ENCODE measurements at places on chromosomes 2 and 18.
A peak's percentile ranks its signal among the peaks of the same experiment; 100 is the strongest.

- DNase-seq: no peak
Observed at GRCh38 chr2:85457877-85458316, 39.4 kb downstream of the SH2D6 start.

GRCh38 chr2:108228537-108228936, 11.2 kb upstream of the SULT1C3 start:
- DNase-seq: no peak

DNA sequence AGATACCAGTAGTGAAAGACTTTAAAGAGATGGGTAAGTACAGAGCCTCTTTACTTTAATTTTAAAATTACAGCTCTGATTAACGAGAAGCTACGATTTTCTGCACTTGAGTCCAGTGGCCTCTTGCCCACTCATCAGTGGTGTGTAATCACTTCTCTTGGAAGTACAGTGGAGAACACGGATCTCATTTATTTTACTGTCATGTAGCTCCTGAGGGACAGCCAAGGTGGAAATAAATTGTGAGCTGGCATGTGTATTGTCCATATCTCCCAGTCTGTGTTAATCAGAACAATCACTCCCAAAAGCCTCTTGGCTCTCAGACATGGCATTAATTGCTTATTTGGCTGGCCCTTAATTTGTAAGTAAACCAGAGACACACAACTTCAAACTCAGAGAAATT, 69.4 kb downstream of the LOXHD1 start:
- DNase-seq: no peak

GRCh38 chr2:48715042-48715899, 40.3 kb downstream of the LHCGR start:
- no peak for DNase-seq

DNA sequence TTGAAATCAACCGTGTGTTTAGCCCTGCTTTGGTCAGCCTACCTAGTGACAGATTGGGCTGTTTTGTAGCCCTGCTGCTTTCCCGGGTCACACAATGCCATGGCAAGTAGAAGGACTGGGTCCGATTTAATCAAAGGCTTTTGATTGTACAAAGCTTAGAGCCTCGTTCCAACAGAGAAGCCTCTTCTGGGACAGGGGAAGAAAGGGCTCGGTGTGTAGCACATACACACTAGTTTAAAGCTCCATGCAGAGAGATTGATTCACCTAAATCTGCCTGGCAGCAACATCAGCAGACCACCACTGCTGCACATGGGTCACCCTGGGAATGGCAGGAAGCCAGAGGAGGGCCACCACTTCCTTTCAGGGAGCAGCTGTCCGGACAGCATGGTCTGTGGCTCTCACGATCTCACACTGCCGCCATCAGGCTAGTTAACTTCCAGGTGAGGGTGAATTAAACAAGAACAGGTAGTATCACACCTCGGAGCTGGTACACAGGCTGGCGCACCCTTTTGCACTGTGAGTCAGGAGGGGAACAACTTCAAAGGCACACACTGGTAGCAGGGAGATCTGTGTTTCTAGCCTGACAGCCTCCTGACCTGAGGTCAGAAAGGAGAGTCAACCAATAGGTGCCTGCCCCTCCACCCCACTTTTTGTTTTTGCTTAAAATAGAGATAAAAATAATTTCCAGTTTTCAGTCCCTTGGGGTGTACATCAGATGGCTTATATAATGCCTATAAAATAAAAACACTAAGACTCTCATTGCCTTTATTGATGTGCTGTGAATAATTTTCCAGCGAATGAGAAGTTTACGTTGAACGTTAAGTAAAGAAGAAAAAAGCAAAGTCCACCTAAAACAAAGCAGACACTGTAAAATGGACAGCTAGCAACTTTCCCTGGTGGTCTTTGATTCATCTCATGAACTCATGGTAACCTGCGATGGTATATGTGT, 108.5 kb downstream of the CDCA7 start:
- no peak for DNase-seq

DNA sequence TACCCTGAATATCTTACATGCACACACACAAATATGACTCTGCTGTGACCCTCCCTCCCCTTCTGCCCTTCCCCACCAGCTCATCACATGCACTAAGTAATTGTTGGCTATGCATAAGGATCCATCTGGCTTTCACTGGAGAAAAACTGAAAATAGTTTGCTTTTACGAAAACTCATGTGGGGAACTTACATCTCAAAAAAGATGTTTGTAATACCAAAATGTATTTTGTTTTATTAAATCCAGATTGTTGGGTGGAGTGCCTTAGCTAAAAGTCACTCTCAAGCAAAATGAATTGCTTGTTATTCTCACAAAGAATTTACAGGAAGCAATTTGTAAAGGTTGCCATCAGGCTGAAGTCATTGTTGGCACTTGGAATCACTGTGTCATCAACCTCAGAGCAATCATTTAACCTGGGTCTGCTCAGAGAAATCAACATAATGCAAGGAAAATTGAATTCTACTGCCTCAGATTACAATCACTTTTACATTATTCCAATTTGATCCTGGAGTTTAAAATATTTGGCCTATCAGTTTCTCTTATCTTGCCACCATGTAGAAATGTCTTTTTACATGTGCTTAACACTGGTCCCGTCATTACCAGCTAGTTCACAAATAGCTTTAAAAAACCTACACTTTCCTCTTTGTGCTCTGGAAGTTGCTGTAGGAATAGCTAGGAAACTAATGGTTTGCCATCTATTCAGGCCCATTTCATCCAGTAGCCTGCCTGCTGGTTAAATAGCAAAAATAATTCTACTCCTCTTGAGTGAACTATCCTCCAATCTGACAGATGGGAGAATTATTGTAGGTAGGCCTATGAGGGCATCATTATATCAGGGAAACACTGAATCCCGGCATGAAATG, 90.3 kb upstream of the TMEM17 start:
- no peak for DNase-seq

- no peak for DNase-seq
Observed at GRCh38 chr2:189937691-189938090, 124.8 kb downstream of the MSTN start.

DNA sequence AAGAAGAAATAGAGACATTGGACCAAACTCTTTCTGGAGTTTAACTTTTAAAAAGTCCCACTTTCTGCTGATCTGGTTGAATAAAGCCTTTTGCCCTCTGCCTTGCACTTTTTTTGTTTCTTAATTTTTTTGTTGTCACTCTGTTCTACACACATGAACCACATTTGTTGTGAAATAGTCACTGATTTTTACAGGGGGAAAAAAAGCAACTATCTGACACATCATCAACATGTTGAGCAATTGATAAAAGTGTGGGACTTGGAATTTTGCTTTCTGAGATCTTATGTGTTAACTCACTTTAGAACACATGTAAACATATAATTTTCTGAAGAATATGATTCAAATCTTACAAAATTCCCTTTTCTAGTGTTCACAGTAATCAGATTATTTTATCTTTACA, 414.8 kb upstream of the FIGN start:
- DNase-seq: no peak

DNA sequence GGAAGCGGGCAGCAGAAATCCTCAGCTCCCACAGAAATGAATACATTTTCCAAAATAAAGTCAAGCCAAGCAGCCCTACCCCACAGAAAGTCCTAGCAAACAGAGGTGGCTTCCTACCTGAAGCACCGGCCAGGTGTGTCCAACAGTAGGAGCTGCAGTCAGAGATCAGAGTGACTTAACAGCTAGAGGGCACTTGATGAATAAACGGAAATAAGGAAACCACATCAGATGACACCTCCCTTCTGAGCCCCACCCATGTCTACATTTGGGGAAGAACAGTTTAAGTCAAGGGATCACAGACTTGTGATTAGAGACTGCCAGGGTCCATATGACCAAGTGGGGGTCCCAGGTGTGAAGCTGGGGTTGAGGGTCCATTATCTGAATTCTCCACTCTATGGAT, at the start of gene CXCR1:
CXCR1 (minus strand) TSS at position 172 of the 400 bp plus-strand sequence. CDS start 1,751 bp downstream, outside the sequence.
- DNase-seq: peak; percentile 6

- DNase-seq: no peak
Observed at GRCh38 chr2:190121971-190122370, 59.4 kb upstream of the MSTN start.

GRCh38 chr2:761384-761783, 84.2 kb upstream of the TMEM18 start:
- DNase-seq: no peak

DNA sequence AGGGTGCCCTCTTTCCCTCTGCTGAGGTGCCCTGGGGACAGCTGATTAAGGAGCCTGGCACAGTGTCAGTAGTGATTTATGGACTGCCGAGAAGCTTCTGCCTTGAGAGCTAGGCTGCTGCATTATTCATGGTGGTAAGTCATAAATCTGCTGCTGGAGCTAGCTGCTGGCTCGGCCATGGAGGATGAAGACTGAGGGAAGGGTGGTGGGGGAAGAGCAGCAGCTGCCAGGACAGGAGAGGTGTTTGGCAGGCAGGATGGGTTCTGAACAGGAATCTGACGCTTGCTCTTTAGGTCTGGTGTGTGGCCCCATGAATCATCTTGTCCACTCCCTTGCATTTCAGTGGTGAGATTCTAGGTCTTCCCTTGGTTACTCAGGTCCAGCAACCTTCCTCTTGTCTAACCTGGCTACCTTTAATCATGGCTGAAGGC, 296.3 kb downstream of the DYSF start:
- no peak for DNase-seq

DNA sequence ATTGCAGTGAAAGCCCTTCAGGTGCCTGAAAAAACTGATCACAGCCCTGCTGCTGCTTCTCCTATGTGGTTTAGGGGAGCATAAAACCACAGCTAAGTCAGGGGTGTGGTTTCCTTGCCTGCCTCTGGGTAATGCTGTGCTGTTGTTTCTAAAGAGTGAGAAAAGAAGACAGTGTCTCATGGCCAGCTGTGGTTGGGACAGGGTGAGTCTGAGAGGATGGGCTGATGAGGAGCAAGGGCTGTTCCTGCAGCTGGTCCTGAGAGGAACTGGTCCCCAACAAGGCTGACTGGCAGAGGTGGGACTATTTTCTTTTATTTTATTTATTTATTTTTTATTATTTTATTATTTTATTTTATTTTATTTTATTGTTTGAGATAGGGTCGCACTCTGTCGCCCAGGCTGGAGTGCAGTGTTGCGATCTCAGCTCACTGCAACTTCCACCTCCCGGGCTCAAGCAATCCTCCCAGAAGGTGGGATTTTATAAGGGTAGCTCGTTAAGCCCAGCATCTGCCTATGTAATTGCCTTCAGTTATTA, 236.7 kb downstream of the FHOD3 start:
- DNase-seq: no peak

- DNase-seq: no peak
Observed at GRCh38 chr2:72081451-72081850, 66.2 kb downstream of the CYP26B1 start.

DNA sequence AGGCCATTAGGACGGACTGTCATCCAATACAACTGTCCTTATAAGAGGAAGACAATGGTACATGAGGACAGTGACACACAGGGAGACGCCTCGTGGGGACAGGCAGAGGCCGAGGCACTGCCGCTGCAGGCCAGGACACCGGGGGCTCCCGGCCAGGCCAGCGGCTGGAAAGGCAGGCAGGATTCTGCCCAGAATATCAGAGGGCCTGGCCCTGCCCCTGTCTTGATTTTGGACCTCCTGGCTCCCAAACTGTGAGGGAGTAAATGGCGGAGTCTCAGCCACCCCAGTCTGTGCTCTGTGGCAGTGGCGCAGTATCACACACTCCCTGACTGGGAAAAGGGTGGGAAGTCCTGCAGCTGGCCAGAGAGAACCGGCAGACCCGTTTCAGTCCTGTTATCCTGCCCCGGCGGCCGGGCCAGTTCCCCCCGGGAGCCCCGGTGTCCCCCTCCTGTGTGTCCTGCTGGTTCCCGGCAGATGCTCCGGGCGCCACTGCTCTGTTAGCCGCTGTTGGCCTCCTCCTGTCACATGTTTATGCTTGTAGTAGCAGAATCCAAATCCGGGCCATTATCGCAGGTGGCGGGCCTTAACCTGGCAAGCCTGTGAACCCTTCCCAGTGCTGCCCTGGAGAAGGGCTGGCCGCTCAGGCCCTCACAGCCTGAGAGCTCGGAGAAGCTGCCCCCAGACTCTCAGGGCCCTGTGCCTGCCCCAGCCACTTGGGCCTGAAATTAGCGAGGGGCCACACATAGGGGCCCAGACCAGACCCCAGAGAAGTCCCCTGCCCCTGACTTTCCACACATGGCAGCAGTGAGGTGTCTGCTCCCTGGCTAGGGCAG, 31.4 kb upstream of the TAF1B start:
- DNase-seq: no peak

DNA sequence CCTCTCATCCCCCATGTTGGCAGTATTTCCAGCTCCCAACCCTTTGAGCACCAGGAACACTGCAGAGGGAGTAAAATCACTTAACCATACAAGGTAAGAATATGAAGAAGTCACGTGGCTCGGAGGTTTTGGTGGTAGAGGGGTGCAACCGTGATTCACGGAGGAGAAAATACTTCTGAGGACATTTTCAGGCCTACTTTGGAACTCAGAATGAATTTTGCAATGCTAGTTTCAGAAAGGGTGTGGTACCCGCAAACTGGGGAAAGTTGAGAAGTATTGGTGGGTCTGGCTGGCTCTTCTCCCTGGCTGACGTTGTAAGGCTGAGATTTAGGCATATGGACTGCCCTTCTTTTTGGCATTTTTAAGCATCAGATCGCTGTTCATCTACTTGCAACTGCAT, 442 bp downstream of the SERPINB5 start:
- no peak for DNase-seq

- no peak for DNase-seq
Observed at GRCh38 chr2:33323957-33324356, 152.5 kb upstream of the RASGRP3 start.

DNA sequence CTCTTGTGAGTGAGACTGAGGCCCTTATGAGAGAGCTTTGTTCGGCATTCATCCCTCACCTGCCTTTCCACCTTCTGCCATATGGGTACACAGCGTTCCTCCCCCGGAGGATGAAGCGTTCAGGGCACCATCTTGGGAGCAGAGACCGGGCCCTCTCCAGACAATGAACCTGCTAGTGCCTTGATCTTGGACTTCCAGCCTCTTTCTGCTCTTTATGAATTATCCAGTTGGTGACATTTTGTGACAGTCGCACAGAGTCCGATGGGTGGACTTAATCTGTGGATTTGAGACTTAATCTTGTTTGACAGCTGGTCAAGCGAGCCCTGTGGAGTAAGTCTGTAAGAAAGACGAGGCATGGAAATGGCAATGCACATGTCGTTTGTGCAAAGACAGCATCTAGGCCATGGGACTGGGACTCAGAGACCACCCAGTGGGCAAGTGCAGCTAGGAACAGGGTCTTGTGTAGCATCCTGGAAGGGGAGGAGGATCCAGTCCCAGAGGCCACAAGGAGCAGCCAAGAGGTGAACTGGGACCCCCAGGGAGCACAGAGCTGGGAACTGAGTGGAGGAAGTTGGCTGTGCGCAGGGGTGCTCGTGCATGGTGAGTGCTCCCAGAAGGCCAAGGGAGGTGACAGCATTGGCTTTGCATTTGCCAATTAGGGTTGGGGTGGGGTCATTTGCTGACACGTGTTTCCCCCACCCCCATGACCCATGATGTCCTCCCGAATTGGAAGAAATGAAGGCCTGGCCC, 69.5 kb upstream of the HDAC4 start:
- DNase-seq: no peak
